ENCODE measurements at places on chromosomes 2 and 18.

DNA sequence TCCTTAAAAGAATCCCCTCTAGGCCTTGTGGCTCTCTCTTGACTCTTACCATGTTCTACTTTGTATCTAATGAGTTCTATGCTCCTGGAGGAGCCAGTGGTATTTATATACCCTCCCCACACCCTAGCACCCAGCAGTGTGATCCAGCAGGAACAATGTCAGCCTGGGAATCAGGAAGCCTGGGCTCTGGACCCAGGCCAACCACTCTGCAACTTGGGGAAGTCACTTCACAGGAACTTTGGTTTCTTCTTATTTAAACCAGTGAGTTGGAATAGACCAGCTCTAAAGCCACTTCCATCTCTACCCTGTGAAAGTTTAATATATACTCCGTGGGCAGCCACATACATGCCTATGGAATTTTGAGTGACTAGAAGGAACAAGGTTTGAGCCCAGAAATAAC lies 11.6 kb upstream of the SPTBN1 start:
- no peak for DNase-seq

GRCh38 chr18:70398076-70398475 lies 109.2 kb downstream of the SOCS6 start:
- no peak for DNase-seq

DNA sequence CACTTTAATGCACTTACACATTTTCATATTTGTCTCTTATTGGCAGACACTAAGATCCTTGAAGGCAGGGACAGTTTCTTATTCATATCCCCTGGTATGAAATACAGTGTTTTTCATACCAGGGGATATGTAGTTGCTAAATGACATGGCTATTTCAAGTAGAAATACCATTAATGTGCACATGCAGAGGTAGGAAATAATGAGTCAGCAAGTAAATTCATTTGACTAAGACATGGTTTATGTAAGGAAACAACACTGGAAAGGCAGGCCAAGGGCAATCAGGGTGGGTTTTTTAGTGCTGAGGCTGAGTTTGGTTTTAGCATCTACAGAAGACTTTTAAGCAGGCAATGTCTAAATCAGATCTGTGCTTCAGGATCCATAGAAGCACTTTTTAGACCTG lies 155.9 kb downstream of the WDPCP start:
- no peak for DNase-seq

DNA sequence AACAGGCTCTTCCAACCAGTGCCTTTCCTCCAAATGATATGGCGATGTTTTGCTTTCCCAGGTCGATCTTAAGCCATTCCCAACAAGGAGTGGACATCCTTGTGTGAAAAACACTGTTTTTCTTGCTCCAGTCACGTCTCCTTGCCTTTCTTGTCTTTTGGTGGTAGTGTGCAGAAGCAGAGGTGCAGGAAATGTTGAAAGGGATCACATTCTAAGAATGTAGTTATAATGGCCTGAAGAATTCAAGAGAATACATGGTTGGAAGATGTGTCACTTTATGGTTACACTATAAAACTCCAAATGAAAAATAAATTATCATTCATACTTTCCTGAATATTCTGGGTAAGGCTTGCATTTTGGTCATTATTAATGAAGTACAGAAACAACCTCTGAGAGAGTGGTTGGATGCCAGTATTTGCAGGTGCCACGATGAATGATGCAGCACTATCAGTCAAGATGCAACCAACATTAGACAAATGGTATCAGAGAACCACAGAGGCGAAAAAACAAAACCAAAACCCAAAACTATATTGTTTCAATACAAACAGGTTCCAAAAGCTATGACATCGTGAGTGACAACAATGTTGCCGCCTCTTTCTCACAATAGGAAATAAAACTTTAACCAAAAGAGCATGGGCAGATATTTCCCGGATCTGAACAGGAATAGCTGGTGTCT lies 27.5 kb upstream of the POLE4 start:
- DNase-seq: no peak

GRCh38 chr18:12028674-12029073 lies 47.4 kb downstream of the IMPA2 start:
- no peak for DNase-seq

- DNase-seq: no peak
Observed at GRCh38 chr2:215895330-215895729, 118.0 kb downstream of the MREG start.

DNA sequence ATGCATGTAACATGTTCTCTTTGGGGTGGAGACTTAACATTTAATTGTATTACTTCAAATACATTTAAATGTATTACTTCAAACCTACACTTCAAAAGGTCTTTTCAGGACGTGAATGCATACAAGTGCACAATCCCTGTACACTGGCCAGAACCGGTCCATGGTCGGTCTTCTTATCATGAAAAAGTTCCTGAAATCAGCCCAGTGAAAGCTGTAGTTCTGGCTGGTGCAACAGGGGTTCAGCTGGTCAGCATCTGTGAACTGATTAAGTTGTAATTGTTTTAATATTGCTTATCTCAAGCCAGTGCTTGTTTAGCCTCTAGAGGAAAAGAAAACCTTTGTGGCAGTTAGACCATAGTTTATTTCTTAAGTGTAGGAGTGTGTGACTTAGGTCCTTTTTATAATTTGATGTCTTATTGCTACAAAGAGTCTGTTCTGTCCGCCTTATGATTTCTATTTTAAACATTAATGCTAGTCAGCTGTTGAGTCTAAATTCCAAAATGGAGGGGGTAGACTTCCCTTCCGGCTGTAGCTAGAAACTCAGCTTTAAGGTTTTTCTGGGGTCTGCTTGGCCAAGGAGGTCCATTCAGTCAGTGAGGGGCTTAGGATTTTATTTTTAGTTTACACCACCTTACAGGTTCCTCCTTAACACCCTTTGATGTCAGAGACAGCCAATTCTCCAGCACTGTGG lies 768 bp upstream of the CYBRD1 start:
- DNase-seq: no peak

- DNase-seq: no peak
Observed at GRCh38 chr2:207395535-207396251, 134.1 kb upstream of the CREB1 start.

GRCh38 chr18:26791676-26792075 lies 73.8 kb downstream of the AQP4 start:
- no peak for DNase-seq

GRCh38 chr2:233857511-233858141 lies 3.3 kb upstream of the HJURP start:
- DNase-seq: peak; percentile 9

All from stimulated activated CD4-positive, alpha-beta T cell treated with anti-CD3 and anti-CD28 coated beads, Interleukin-2, amount 100 ng/mL, for 4 hours (primary cell).